Motor neuron (in vitro differentiated cells): ENCODE measurements at places on chromosomes 12 and 14.

- peak; percentile 11 for ATAC-seq
Observed at GRCh38 chr12:57836442-57837375, 9.8 kb downstream of the CTDSP2 start.

GRCh38 chr14:57493467-57494181 lies at the start of gene CCDC198:
CCDC198 (minus strand) TSS chr14:57493857; CDS start chr14:57493715, 142 bp downstream.
- ATAC-seq, result no peak

GRCh38 chr14:34235643-34236300 lies 226.3 kb downstream of the SPTSSA start:
- ATAC-seq, result no peak

GRCh38 chr12:2248087-2248900 lies 195.5 kb downstream of the CACNA1C start:
- ATAC-seq, result no peak

DNA sequence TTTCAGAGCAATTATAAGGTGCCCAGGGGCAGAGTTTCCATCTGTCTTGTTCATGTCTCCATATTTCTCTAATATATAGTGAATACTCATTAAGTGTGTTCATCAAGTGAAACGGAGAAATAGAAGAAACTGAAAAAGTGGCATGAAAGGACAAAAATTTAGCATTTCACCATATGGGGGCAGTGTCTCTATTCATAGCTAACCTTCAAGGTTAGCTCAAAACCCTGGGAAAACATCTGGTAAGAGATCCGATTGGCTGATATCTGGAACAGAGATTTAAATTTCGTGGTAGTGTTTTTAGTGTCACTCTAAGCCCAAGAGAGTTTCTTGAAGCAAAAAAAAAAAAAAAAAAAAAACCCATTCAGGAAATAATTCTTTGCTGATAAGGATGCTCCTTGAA lies 367.5 kb downstream of the DAD1 start:
- ATAC-seq, result peak; percentile 36

- ATAC-seq, result no peak
Observed at GRCh38 chr14:50736932-50737419, 68.9 kb upstream of the SAV1 start.

- no peak for ATAC-seq
Observed at GRCh38 chr14:73244541-73245290, 7.4 kb downstream of the PAPLN start.

DNA sequence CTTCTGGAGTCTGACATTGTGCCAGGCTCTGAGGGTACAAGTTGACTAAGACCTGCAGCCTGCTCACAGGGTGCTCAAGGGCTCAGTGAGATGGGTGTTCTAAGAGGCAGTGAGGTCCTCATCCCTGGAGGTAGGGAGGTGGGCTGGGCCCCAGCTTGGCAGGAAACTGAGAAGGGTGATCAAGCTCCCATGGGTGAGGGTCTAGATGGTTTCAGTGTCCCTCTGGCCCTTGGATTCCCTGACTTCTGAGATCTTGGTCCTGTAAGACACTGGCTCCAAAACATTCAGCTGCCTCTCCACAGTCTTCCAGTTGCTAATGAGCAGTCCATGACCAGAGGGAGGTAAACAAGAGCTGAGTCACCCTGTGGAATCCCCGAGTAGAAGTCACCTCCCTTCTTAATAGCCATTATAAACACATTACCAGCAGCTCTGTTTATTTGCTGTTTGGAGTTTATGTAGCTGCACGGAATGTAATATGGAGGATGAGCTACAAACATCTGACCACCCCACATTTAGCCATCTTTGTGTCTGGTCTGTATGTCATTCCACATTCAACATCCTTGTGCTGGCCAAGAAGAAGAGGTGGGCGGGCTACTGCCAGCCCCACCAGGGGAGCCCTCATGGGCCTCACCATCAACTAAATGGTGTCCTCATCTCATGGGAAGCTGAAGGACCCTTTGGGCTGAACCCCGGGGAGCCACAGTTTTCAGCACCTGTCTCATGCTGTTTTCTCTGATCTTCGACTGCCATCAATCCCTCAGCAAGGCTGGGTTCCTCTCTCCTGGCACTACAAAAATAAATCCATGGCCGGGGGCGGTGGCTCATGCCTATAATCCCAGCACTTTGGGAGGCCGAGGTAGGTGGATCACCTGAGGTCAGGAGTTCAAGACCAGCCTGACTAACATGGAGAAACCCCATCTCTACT lies 37.2 kb upstream of the BDKRB2 start:
- ATAC-seq, result peak; percentile 48

DNA sequence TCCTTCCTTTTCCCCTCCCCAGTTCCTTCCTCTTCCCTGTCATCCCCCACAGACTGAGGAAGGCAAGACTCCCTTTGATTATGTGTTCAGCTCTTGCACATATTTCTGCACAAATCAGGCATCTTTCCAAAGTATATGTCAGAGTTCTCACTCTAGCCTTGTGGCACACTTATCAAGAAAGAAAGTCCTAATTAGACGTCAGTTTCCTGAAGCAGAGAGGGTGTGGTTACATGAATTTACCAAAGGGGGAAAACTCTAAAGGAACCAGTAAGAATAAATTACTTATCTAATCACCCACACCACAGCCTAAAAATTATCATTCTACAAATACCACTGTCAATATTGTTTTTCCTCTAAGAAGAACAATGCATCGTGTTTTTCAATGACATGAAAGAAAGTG lies 120.7 kb upstream of the GRIP1 start:
- ATAC-seq, result no peak

DNA sequence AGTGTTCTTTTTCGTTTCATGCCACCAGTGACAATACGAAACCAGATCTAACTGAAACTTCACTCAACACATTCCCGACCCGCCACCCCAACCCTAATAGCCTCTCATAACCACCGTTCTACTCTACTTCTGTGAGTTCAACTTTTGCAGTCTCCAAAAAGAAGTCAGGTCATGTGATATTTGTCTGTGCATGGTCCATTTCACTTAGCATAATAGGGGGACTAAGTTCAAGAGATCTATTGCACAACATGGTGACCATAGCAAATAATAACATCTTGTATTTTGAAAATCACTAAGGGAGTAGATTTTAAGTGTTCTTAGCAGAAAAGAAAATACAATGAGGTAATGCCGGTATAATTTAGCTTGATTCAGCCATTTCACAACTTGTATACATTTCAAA lies 376.4 kb downstream of the DIO2 start:
- no peak for ATAC-seq

GRCh38 chr12:132153501-132154340 lies 9.5 kb downstream of the NOC4L start:
- ATAC-seq, result peak; percentile 94

DNA sequence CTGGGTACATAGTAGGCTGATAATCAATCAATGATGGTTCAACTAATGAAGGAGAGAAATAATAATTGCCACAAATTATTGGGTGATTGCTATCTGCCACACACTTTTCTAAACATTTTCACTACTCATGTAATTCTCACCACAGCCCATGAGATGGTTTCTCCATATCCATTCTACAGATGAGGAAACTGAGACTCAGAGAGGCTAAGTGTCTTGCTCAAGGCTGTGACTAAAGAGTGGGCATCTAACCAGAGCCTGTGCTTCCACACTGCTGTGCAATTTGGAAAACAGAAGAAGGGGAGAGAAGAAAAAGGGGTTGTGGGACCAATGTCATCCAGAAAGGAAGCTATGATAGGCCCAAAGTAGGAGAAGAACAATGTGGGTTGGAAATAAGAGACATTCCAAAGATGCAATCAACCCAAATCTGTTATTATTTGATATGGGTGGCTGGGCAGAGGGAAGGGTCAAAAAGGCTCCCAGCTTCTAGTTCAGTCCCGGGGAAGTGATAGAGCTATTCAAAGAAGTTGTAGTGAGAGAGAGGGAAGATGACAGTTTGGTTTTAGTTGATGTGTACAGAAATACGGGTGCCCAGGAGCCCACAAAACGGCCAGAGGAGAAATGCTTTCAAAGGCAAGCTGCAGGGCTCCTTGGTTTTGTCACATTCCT lies 483 bp upstream of the NR1H4 start:
- ATAC-seq, result no peak

DNA sequence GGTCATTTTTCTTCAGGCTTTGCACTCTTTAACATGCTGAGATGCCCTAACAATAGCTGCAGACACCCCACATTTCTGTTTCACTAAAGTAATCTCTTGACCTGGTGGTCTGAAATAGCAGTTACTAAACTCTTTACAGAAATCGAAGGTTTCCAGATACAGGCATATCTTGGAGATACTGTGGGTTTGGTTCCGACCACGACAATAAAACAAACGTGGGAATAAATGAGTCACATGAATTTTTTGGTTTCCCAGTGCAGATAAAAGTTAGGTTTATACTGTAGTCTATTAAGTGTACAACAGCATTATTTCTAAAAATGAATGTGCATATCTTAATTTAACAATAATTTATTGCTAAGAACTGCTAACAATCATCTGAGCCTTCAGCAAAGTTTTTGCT lies 208.7 kb downstream of the EGLN3 start:
- ATAC-seq, result no peak
